ENCODE measurements at places on chromosomes 7 and 10. TPM values are rescaled to one million over a fixed set of nuclear protein-coding genes. Genes with fewer than 3 reads are reported as not detected.

DNA sequence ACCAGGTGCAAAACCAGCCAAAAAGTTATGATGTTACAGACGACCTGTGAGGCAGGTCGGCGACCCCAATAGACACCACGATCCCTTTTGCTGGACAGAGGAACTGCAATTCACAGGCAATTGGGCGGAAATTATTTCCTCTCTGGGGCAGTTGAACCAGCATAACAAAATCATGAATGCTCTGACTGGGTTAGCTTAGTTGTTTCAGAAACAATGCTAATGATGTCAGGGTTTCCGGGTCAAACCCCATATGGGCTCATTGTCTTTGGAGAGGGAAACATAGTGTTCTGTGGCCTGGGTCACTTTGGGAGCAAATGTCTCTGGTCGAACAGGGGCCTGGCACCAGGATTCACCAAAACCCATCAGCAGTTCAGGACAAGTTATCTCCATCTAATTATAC, 669.1 kb upstream of the NRP1 start:
- DNase-seq, result no peak

The MKI67 gene
- total RNA-seq, result 41.8 TPM

The ZNF727 gene
- not detected for total RNA-seq

- peak; percentile 80 for DNase-seq
Observed at GRCh38 chr7:40793132-40793531, 658.3 kb downstream of the SUGCT start.

GRCh38 chr7:139776486-139777132, 1.2 kb downstream of the HIPK2 start:
- peak; percentile 47 for DNase-seq

The KEL gene
- not detected for total RNA-seq

The SLC16A9 gene
- total RNA-seq, result not detected

The TACC2 gene
- 7.3 TPM for total RNA-seq

The TOMM7 gene
- total RNA-seq, result 356 TPM

- no peak for DNase-seq
Observed at GRCh38 chr7:12485845-12486244, 82.2 kb upstream of the VWDE start.

GRCh38 chr7:84176716-84177115, 17.9 kb downstream of the SEMA3A start:
- DNase-seq, result peak; percentile 45

- DNase-seq, result peak; percentile 38
Observed at GRCh38 chr10:84310470-84310869, 17.9 kb upstream of the CCSER2 start.

DNA sequence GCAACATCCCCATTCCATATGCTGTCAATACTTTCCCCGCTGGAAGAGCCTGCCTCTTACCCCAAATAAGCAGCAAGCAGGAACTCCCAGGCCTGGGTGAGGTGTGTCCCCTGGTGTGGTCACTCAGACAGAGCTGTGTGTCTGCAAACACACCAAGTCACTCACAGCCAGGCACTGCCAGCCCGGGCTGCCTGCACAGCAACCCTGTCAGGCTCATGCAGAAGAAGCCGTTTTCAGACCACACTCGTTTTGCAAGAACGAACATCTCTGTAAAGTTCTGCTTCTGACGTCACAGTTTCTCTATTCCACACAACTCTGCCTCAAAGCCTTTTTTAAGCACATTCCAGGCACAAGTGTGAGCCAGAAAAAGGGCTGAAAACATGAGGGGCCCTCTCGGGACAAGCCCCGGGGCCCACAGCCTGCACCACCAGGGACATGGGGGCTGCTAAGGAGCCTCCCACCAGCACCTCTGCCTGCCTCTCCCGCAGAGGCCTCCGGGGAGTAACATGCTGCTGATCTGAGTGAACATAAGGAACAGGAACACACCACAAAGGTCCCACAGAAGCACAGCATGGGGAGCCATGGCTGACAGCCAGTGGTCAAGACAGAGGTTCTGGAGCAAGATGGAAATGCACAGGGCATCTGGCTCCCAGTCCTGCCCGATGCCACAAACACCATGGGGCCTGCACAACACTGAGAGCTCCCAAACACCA, 11.4 kb downstream of the PTPRN2 start:
- DNase-seq, result no peak
